Stimulated activated CD8-positive, alpha-beta memory T cell treated with anti-CD3 and anti-CD28 coated beads, Interleukin-4, amount 100 ng/mL, for 1 hour (primary cell): ENCODE measurements at places on chromosomes 3 and 15.

GRCh38 chr3:155640098-155640497 lies 104.8 kb downstream of the PLCH1 start:
- no peak for DNase-seq

- DNase-seq, result no peak
Measured at GRCh38 chr3:78642226-78643035, 1125.4 kb downstream of the ROBO1 start.

GRCh38 chr3:84547207-84547606 lies 411.6 kb upstream of the CADM2 start:
- no peak for DNase-seq

GRCh38 chr15:41584636-41585126 lies 25.7 kb downstream of the TYRO3 start:
- DNase-seq, result no peak

GRCh38 chr15:25532269-25533140 lies 93.7 kb upstream of the UBE3A start:
- no peak for DNase-seq

- no peak for DNase-seq
Measured at GRCh38 chr15:26365077-26365476, 407.8 kb downstream of the GABRB3 start.

GRCh38 chr3:48847053-48847503 lies 596 bp downstream of the PRKAR2A start:
- peak; percentile 8 for DNase-seq

- no peak for DNase-seq
Measured at GRCh38 chr15:41291065-41291631, 41.2 kb downstream of the OIP5 start.

DNA sequence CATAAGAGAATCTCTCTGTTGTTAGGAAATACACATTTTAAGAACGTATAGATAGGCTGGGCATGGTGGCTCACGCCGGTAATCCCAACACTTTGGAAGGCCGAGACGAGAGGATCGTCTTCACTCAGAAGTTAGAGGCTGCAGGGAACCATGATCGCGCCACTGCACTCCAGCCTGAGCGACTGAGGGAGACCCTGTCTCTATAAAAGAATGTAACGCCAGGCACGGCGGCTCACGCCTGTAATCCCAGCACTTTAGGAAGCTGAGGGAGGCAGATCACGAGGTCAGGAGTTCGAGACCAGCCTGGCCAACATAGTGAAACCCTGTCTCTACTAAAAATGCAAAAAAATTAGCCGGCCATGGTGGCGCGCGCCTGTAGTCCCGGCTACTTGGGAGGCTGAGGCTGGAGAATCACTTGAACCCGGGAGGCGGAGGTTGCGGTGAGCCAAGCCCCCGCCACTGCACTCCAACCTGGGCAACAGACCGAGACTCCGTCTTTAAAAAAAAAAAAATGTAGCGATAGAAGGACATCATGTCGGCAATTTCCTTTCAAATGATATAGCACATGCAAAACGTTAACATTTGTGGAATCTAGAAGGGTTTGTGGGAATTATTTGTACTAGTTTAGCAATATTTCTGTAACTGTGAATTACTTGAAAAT lies 730 bp upstream of the RPL14 start:
- no peak for DNase-seq

DNA sequence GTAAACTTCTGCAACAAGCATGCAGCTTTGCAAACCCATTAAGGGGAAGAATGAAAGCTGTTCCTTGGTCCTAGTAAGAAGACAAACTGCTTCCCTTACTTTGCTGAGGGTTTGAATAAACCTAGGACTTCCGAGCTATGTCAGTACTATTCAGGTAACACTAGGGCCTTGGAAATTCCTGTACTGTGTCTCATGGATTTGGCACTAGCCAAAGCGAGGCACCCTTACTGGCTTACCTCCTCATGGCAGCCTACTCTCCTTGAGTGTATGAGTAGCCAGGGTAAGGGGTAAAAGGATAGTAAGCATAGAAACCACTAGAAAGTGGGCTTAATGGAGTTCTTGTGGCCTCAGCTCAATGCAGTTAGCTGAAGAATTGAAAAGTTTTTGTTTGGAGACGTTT lies 224.2 kb downstream of the P3H2 start:
- DNase-seq, result no peak

- DNase-seq, result no peak
Measured at GRCh38 chr3:100081311-100081710, 33.0 kb downstream of the FILIP1L start.

GRCh38 chr15:52247461-52247860 lies 48.1 kb downstream of the MYO5C start:
- DNase-seq, result no peak

GRCh38 chr3:193237030-193237429 lies 4.0 kb upstream of the PLAAT1 start:
- no peak for DNase-seq

DNA sequence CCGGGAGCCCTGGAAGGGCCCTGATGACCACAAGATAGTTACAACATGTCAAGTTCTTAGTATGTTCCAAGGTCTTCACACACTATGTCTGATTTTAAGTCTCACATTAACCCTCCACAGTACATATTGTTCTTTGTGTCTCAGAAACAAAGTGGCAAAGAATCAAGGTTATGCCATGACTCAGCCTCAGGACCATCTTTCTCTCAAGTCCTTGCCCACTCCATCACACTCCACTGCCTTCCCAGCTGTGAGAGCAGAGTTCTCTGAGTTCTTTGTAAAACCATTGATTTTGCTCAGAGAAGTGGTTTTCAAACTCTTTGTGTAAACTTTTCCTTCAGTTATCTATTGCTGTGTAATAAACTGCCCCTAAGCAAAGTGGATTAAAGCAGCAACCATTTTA lies 67.9 kb upstream of the C3orf80 start:
- DNase-seq, result no peak
